ENCODE measurements at places on chromosomes 5 and 9.
A peak's percentile ranks its signal among the peaks of the same experiment; 100 is the strongest.

DNA sequence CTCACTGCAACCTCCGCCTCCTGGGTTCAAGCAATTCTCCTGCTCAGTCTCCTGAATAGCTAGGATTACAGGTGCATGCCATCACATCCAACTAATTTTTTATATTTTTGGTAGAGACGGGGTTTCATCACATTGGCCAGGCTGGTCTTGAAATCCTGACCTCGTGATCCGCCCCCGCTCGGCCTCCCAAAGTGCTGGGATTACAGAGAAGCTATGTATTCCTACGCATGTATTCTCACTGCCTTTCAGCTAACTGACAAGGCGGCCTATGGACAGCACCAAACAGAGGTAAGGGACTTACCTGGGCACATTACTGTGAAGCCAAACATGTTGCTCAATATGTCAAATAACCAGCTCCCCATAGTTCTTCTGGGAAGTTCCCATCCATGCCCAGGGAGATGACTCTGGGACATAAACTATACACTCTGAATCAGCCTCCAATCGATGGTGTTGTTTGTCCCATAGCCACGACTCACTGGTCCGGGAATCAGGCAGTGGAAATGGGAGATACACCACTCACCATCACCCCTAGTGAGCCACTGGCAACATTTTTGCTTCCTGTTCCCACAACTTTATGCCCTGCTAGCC, 114.6 kb downstream of the SYK start:
- no peak for DNase-seq

- DNase-seq, result no peak
Measured at GRCh38 chr9:114396558-114397218, 8.9 kb upstream of the AKNA start.

GRCh38 chr5:75568202-75568601, 43.1 kb upstream of the ANKDD1B start:
- no peak for DNase-seq

DNA sequence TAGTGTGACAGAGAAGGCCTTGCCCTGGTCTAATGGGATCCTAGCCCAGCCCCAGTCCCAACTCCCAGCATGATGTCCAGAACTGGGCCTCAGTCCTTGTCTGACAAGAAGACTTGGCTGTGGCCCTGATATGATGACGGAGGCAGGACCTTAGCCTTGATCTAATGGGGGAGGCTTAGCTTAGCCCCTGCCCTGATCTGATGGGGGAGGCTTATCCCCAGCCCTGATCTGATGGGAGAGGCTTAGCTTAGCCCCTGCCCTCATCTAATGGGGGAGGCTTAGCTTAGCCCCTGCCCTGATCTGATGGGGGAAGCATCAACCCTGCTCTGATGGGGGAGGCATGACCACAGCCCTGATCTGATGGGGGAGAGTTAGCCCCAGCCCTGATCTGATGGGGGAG, 3.7 kb downstream of the PKN3 start:
- no peak for DNase-seq

GRCh38 chr5:118126159-118126558, 862.2 kb downstream of the DTWD2 start:
- no peak for DNase-seq

DNA sequence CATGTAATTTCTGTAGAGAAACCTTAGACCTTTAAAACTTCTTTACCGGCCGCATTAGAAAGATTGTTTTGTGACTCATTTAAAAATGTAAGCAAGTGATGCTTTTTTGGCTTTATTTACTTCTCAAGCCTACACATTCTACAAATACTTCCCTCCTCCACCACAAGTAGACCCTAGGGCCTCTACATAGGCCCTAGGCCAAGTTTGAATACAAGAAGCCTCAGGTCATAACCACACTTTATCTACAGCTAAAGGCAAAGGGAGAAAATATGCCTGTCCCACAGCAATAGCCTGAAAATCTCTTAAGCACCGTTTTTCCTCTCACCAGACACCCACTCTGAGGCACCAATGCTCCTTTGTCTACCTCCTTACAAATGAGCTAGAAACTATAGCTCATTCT, 53.9 kb downstream of the CSNK1A1 start:
- DNase-seq, result no peak

DNA sequence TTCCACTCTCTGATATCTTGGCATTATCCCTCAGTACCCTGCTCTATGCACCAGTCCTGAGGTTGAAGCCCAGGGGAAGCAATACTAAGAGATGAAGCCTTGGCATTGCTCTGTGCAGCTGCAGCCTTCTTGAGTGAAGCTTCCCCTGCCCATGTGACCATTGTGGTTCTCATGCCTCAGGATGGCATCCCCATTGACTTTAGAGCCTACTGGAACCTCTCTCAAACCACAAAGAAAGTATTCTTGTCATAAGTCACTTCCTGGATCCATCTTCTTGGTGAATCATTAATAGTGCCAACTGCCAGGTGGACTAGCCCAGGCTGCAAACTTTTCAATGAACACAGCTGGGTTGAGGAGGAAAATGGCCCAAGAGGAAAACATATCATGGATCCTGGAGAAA, 283.9 kb upstream of the RFX3 start:
- peak; percentile 17 for DNase-seq

- DNase-seq, result no peak
Measured at GRCh38 chr9:98310752-98311392, 55.4 kb upstream of the TBC1D2 start.

DNA sequence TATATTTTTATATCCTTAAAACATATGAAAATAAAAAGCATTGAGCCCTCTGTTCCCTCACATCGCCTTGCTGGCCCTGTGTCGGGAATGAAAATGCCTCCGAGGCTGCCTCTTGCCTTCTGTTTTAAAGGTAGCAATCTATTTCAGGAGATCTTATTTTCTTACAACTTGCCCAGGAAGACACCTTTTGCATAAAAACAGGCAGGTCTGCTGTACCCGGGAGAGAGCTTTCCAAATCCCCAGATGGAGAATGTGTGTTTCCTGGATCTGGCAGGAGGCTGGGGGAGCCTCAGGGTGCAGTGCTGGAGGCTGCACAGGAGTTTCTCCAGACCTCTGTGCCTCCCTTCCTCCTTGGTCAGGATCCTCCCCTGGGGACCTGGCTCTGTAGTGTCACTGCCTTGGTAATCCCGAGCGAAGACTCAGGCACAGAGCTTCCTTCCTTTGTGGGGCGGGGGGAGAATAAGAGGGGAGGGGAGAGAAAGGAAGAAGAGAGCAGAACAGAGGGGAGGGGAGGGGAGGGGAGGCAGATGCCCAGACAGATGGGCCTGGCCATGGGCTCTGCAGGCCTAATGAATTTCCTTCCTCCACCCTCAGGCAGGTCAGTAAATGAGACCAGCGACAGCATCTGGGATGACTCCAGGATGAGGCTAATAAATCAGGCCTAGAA, 104.0 kb upstream of the BOD1 start:
- DNase-seq, result no peak

GRCh38 chr5:83595217-83595616, 123.7 kb downstream of the VCAN start:
- DNase-seq, result no peak

GRCh38 chr5:5116956-5117355, 23.2 kb upstream of the ADAMTS16 start:
- DNase-seq, result no peak

- DNase-seq, result no peak
Measured at GRCh38 chr5:38036765-38037164, 196.9 kb upstream of the GDNF start.

GRCh38 chr9:38118862-38119438, 49.9 kb upstream of the SHB start:
- DNase-seq, result no peak

DNA sequence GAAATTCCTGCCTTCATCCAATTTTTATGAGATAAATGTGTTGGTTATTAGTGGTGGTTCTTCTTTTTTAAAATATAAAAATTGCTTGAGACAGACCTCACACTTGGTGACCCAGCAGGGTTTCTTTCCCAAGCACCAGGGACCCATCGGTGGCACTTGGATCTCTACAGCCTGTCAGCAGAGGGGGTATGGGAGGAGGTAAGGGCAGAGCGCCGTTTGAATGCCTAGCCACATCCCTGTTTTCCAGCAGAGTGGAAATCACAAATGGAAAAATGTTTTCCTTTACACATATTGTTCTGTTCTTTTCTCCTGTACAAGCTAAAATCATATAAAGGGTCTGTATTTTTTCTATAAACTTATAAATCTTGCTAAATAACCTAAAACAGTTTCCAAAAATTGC, 248.0 kb downstream of the NR3C1 start:
- no peak for DNase-seq

- no peak for DNase-seq
Measured at GRCh38 chr5:57939771-57940170, 457.2 kb upstream of the ACTBL2 start.

DNA sequence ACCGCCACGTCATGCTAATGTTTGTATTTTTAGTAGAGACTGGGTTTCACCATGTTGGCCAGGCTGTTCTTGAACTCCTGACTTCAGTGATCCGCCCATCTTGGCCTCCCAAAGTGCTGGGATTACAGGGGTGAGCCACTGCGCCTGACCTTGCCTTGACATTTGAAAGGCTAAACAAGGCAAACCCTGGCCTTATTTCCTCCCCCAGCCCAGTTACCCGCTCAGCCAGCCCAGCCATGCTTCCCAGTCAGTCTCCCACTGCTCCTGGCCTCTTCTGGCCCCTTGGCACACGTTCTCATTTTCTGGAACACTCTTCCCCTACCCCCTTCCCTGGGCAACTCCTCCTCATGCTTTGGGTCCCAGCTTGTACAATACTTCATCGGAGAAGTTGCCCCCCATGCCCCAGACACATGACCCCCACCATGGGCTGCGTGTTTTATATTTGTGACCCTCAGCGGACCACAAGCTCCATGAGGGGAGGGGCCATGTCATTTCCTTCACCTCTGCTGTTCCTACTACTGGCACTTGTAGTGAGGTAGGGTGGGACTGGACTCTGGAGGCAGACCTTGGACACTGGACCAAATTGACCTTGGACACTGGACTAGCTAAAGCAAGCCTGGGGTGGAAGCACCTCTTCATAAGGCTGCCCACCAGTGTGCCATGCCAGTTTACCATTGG, 94.4 kb upstream of the IER5L start:
- no peak for DNase-seq

DNA sequence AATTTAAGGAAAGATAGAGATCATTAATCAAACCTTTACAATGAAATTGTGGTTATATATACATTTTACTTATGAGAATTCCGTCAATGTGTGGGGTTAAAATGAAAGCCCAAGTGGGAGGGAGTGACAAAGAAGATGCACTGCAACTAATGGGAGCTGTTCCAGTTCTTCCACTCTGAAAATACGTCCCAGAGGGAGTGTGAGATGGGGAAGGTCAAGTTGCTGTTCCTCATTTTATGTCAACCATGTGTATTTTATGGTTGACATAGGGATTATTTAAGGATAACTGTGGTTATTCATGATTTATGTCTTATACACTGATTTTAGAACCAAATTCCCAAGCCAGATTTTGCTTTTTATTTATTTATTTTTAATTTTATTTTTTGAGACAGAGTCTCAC, 14.2 kb upstream of the RGS3 start:
- no peak for DNase-seq

- no peak for DNase-seq
Measured at GRCh38 chr9:136645903-136646754, 16.6 kb upstream of the EGFL7 start.

DNA sequence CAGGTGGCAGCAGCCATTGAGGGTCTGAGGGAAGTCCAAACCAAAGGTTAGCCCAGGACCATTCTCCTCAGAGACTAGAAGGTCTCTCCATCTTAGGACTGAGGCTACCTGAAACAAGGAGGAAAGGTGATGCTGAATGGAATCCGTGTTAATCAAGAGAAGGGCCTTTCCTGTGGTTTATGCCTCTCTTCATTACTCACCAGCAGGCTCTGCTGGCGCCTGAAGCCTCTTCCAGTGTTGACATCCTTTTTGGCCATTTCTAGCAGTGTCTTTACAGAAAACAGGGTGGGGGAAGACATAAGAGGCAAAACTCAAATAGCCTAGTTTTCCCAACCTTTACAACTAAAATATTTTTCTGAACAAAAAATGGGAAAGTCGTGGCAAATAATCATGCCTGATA, 98.0 kb downstream of the ENC1 start:
- DNase-seq, result no peak

DNA sequence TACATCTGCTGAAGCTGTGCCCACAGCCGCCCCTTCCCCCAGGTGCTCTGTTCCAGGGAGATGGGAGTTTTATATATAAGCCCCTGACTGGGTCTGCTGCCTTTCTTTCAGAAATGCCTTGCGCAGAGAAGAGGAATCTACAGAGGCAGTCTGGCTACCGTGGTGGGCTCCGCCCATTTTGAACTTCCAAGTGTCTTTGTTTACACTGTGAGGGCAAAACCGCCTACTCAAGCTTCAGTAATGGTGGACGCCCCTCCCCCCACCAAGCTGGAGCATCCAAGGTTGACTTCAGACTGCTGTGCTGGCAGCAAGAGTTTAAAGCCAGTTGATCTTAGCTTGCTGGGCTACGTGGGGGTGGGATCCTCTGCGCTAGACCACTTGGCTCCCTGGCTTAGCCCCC, 41.3 kb downstream of the RANBP17 start:
- no peak for DNase-seq

DNA sequence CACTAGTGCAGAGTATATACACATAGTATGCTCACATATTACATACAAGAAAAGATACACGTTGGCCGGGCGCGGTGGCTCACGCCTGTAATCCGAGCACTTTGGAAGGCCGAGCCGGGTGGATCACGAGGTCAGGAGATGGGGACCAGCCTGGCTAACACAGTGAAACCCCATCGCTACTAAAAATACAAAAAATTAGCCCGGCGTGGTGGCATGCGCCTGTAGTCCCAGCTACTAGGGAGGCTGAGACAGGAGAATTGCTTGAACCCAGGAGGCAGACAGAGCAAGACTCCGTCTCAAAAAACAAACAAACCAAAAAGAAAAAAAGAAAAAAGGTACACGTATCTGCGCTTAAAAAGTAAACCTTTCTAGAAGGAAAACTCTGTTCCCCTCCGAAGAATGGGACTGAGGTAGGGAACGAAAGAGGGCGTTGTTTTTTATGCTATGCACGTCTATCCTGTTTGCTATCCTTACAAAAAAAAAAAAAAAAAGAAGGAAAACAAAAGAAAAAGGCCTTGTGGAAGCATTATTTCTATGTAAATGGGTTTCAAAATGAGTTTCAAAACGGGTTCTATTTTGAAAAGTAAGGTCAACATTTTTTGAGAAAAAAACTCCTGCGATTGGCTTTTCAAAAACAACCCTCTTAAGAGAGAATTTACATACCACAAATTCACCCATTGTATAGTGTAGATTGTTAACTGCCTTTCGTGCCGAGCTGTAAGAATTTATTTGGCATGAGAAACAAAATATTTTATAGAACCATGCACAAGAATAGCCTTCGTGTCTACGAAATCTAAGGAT, 1.2 kb downstream of the AK3 start:
- DNase-seq, result no peak

DNA sequence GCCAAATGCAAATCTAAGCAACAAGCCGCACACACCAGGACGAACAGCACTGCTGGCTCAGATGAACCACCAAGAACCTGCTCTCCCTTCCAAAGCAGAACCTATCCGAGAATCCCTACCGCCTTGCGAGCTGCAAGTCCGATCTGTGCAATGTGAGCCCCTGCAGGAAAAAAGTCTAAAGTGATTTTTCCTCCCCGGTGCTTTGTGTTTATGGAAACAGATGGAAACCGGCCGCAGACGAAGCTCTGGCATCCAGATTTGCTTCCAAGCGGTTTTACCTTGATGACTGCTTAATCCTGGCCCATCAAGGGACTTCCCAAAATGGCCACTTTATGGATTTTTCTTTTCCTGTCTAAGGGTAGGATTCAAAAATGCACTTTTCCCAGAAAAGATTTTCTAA, 112.5 kb downstream of the VAV2 start:
- no peak for DNase-seq

Data from HS-27A (cell line).